ENCODE measurements at places on chromosomes 11 and 22.

GRCh38 chr11:25961539-25961938 is 370.4 kb upstream of the ANO3 start:
- DNase-seq: no peak

DNA sequence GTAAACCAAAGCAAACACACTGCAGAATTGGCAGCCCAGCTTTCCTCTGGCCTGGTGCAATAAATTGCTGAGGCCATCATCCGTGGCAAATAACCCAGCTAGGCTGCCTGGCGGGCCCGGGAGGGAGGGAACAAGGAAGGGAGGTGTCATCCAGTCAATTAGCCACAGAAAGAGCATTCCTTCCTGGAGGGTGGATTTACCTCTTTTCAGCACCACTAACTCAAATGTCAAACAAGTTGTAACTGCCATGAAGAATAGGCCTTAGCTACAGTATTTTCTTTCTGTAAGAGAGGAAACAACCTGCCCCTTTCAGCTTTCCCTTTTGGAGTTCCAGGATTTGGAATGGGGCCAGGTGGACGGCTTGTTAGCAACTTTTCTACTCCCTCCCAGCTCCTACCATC is 163.8 kb upstream of the BDNF start:
- no peak for DNase-seq

GRCh38 chr11:95100191-95100648 is 10.6 kb downstream of the ENDOD1 start:
- no peak for DNase-seq

DNA sequence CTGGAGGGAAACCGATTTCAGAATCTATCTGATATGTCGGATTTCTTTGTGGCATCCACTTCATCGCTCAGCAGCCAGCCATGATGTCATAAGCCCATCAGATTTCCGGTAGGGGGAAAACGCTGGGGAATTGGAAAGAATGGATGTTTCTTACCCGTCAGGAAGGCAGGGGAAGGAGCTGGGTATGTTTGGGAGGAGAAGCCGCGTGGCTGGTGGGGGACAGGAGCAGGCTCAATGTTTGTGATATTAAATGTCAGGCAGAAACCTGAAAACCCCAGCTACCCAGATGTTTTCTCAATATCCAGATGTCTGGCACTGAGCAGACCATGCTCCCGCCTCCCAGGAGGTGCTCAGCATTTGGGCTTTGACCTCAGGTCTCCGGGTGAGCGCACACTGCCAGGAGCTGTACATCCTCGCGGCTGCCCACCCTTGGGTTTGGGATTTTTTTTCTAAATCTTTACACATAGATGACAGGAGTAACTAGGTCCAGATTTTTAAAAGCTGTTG is 67.5 kb downstream of the NFAM1 start:
- DNase-seq: no peak

DNA sequence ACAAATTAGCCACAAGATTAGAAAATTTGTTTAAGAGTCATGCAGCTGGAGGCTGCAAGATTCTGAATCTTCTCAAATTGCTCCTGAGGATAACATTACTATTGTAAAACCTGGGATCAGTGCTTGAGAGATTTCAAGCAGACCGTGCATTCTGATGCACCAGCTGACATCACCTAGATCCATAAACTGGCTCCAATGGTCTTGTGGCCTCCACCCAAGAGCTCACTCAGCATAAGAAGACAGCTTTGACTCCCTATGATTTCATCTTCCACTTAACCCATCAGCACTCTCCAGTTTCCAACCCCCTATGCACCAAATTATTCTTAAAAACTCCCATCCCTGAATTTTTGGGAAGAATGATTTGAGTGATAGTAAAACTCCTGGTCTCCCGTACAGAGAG is 1007.9 kb upstream of the TENM4 start:
- no peak for DNase-seq

DNA sequence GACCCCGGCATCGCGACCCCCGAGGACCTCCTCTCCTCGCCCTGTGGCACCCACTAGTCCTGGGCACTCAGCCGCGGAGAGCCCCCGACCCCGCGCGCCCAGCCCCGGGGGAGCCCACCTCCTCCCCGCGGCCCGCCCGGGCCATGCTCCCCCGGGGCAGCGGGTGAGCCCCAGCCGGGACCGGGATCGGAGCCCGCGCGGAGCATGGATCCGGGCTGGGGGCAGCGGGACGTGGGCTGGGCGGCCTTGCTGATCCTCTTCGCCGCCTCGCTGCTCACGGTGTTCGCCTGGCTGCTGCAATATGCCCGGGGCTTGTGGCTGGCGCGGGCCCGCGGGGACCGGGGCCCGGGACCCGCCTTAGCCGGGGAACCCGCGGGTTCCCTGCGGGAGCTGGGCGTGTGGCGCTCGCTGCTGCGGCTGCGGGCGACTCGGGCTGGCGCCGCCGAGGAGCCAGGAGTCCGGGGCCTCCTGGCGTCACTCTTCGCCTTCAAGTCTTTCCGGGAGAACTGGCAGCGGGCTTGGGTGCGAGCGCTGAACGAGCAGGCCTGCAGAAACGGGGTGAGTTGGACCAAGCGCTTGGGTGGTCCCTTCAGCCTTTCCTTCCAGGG is 498 bp downstream of the C2CD2L start:
- DNase-seq: no peak

DNA sequence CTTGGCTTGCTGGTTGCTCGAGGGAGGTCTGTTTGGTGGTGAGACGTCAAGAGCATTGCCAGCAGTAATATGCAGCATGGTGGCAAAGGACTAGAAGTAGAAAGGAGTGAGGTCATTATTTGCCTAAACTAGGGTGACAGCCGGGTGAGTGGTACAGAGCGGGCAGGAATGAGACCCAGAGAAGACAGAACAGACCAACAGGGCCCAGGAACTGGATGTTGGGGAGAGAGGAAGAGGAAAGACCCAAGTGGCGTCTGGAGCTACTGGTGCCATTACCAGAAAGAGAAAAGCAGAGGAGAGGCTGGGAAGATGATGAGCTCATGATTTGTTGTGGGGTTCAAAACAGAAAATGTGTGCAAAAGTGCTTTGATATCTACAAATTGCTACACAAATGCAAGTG is 158.7 kb downstream of the ENTHD1 start:
- no peak for DNase-seq

DNA sequence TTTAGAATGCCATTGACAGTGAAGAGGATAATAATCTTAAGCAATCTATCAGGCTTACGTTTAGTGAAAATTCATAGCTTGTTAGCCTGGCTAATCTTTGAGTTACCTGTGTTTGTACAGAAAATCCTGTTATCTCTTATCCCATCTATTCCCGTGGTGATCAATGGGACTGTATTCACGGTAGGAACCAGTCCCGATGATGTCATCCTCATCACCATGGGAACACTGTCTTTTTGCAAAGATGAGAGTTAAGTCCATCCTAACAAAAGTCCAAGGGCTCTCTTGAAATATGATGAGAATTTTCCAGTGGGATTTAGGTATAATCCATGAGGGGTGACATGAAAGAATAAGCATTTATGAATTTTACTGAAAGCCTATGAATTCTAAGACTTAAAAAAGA is 762.2 kb downstream of the ETS1 start:
- DNase-seq: no peak

GRCh38 chr11:128498721-128499245 is 88.6 kb downstream of the ETS1 start:
- no peak for DNase-seq

GRCh38 chr22:32119568-32120235 is 39.4 kb downstream of the C22orf42 start:
- DNase-seq: no peak

GRCh38 chr11:86171627-86172026 is 72.9 kb upstream of the EED start:
- DNase-seq: no peak

DNA sequence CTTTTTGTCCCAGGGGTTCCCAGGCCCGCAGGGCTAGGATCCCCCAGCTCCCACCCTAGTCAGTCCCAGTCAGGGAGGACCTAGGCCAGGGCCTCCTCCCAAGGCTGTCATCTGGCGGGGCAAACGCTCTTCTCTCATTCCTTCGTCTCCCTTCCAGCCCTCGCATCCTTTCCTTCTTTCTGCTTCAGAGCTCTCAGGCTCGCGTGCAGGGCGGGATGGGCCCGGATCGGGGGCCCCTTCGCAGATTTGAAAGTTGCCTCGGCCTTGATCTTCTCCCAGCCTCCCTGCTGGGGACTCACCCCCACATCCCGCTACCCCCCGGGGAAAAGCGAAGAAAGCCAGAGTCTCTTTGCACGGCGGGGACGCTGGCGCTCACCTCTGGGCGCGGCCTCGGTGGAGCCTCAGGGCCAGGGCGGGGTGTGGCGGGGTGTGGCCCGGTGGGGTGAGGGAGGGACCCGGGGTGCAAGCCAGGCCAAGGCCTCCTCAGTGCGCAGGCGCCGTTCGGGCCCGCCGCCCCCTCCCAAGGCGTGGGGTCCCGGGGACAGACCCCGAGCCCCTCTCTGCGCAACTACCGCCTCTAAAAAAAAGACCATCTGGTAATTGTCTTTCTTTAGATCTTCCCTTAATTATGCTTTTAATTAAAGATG is 14.8 kb upstream of the PAX6 start:
- no peak for DNase-seq

GRCh38 chr22:44080936-44081861 is 57.1 kb downstream of the PARVB start:
- peak; percentile 55 for DNase-seq

- DNase-seq: no peak
Observed at GRCh38 chr22:45305456-45306075, 4.2 kb upstream of the FAM118A start.

- no peak for DNase-seq
Observed at GRCh38 chr22:22603470-22603947, 40.9 kb upstream of the GGTLC2 start.

GRCh38 chr11:121154486-121155314 is 53.7 kb downstream of the TECTA start:
- DNase-seq: no peak

GRCh38 chr11:16448123-16448717 is 91.9 kb upstream of the SOX6 start:
- no peak for DNase-seq

- no peak for DNase-seq
Observed at GRCh38 chr11:31788085-31788484, 23.0 kb downstream of the PAX6 start.

DNA sequence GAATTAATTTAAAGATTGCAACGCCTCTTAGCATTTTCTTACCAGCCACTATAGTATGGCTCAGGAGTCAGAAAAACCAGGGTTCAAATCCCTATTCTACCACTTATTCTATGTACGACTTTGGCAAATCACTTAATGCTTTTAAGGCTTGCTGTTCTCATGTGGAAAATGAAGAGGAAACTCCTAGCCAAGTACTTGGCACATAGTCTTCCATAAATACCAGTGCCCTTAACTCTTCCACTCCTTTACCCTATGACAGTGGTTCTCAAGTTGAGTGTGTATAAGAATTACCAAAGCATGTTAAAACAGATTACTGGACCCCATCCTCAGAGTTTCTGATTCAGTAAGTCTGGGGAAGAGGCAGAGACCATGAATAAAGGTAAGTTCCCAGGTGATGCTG is 107.6 kb downstream of the RBFOX2 start:
- DNase-seq: no peak

- DNase-seq: no peak
Observed at GRCh38 chr11:60762851-60763691, 6.4 kb downstream of the MS4A15 start.

- DNase-seq: no peak
Observed at GRCh38 chr11:6351782-6352382, 31.6 kb upstream of the CAVIN3 start.

- DNase-seq: no peak
Observed at GRCh38 chr11:65501186-65501471, 2.3 kb downstream of the MALAT1 start.

DNA sequence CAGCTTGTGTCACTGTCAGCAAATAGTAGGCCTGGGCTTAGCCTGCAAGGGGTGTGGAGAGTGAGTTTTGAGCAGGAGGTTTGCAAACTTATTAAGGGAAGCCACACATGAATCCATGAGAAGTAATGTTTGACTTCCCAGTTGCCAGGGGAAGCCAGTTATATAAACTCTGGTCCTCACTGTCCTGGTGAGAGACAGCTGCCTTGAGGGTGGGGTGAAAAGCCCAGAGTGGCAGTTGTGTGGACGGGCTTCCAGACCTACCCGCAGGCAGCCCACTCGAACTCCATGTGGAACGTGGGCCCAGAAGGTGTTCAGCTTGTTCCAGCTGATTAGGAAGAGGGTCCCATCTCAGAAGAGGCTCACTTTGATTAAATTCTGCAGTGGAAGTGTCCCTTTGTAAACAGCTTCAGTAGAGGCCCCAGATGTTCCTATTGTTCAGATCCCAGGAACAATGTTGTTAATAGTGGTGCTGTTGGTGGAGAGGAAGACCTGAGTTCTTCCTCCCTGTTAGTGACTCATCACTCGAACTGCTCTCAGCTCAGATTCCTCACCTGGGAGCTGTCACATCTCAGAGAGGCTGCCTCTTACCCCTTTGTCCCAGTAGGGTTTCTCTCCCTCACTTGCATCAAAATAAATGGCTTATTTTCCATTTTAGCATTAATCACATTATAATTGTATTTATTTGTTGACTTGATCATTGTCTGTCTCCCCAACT is 63.4 kb downstream of the GRAMD1B start:
- DNase-seq: no peak

DNA sequence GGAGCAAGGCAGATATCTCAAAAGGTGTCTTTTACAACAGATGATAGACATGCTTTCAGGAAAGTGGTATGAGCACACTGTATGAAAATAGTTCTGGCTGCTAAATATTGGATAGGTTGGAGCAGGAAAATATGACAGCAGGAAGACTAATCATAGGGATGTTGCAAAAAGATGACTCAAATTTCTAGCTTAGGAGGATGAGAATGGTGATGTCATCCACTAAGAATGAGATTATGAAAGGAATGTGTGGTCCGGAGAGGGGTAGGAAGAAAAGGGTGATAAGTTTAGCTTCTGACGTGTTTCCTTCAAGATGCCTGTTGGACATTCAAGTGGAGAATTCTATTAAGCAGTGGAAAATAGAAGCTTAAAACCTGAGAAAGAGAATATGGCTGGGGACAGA is 46.4 kb downstream of the RCN1 start:
- no peak for DNase-seq

- DNase-seq: no peak
Observed at GRCh38 chr11:19880088-19880345, 167.4 kb downstream of the NAV2 start.

GRCh38 chr11:13841393-13841792 is 121.1 kb upstream of the SPON1 start:
- DNase-seq: no peak

GRCh38 chr11:4072668-4073285 is 21.8 kb upstream of the RRM1 start:
- DNase-seq: peak; percentile 83

DNA sequence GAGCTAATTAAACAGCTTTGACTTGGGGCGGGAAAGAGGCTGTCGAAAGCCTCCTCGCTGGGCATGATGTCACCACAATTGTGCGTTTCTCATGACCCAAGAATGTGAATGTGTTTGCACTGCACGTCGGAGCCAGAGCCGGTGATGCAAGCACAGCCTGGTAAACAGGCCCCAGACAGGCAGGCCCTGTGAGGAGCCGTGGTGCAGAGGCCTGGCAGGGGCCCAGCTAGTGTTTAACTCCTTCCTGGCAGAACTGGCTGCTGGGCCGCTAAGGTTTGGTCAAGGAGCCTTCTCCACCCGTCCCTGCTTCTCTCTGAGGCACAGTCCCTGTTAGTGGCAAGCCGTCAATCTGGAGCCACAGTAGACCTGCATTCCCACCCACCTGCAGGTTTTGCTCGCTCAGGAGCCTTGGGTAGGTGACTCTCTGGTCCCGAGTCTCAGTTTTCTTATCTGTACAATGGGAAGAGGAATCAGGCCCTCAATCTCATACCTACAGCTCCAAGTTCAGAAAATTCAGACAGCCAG is 25.4 kb upstream of the SMTN start:
- DNase-seq: no peak

All from stimulated activated naive CD4-positive, alpha-beta T cell (primary cell).